HS-5 (cell line): ENCODE measurements at places on chromosomes 2 and 18.

GRCh38 chr2:9800639-9800974 lies 42.7 kb upstream of the TAF1B start:
- no peak for DNase-seq

- no peak for DNase-seq
These were observed 63.3 kb downstream of the RAB31 start for GRCh38 chr18:9771261-9771976.

DNA sequence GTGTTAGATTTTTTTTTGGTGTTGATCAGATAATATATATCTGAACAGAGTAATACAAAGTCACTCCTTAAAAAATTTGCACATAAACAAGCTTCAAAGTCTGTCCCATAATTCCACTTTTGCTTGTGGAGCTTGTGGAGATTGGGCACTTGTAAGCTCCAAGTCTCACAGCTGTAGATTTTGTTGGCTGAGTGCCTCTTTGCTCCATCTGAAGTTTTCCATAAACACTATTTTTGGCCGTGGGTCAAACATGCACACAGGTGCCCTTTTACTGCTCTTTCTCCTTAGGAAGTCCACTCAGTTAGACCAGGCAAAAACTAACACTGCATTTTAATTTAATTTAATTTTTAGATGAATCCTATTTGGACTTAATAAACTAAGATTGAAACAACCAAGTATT lies 3.6 kb upstream of the KCNJ13 start:
- no peak for DNase-seq

DNA sequence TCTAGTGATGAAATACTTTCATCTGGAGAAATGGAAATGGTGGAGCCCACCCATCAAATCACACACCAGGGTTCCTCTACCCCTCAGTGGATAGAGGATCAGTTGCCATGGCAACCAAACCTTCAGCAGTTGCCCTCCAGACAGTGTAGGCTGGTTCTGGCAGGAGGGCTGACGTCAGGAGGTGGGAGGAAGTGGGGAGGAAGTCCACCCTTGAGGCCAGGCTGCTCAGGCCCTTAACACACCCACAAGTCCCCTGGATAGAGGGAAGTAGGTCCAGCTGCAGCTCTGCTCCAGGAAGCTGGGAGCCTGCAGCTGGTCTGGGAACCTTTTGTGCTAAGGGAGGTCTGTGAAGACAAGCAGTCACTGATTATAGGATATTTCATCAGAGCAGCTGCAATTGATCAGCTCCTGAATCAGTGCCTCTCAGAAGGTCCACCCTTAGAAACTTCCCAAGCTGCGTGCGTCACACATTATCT lies 186.6 kb downstream of the MTX2 start:
- peak; percentile 93 for DNase-seq

DNA sequence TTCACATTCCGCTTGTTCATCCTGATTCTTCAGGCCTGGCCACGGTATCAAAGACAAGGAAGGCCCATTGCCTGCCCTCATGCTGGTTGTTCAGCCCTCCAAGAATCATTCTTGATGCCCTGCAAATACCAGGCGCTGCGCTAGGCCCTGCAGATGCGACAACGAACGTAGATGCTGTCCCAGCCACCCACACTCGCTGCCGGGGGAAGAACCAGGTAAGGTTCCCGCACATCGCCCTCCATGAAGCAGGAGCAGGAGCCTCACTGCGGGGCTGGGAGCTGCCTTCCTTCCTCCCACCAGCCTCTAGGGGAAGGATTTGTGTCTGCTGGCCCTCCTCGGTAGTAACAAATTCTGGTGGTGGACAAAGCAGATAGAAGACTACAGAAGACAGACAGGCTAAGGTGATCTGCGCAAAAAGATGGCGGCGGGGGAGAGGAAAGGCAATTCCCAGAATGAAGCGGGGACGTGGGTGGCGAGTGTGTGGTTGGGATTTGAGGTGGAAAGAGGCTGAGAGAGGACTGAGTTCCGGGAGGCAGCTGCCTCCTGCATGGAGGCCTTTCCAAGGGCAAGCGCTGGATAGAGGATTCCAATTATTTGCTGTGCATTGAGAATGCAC lies 19.8 kb upstream of the GPR55 start:
- no peak for DNase-seq

- no peak for DNase-seq
These were observed 63.2 kb upstream of the ATP8B1 start for GRCh38 chr18:57866355-57866754.

DNA sequence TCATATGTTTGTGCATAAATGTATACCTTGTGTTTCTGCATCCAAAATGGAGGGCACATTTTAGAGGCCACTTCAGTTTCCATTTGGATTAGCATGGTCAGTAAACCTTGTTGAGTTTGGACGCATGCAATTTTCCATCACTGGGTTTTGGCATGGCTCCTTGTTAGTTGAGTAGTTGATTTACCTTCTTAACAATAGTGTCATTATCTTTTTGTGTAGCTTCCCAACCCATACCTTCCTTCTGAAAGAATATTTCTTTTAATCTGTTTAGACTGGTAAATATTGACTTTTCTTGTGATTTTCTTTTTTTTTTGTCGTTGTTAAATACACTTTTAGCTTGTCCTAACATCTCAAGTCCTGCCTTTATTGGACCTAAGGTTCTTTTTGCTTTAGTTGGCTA lies 15.5 kb downstream of the RPIA start:
- DNase-seq, result no peak

GRCh38 chr2:48332286-48332685 lies 197.7 kb upstream of the STON1 start:
- DNase-seq, result no peak

- no peak for DNase-seq
These were observed 703.0 kb downstream of the RNF144A start for GRCh38 chr2:7620255-7620654.

GRCh38 chr2:128635361-128635900 lies 316.8 kb upstream of the HS6ST1 start:
- no peak for DNase-seq

DNA sequence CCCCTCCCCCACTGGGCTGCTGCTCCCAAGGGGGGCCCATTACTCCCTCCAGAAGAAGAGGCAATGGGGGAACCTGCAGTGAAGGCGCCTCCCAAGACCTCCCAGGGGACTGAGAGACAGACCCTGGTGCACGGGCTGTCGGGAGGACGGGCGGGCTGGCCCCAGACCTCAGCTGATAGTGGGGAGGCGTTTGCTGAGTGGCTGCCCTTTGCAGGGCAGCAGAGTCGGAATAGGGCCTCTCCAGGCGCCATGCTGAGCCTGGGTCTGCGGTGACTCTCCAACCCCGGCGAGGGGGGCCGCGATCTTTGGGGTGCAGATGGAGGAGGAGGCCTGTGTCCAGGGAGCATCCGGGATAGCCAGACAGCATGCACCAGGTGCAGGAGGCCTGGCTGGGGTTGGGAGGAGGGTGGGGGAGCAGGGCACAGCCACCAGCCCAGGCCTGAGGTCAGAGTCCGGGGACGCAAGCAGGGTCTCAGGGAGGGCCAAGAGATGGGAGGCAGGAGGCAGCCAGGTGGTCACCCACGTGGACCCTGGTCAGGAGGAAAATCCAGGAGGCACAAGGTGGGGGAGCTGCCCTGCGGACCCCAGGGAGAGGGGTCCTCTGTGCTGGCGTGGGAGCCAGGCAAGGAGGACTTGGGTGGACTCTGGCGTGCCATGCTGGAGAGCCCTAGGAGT lies 11.0 kb downstream of the CROCC2 start:
- no peak for DNase-seq

DNA sequence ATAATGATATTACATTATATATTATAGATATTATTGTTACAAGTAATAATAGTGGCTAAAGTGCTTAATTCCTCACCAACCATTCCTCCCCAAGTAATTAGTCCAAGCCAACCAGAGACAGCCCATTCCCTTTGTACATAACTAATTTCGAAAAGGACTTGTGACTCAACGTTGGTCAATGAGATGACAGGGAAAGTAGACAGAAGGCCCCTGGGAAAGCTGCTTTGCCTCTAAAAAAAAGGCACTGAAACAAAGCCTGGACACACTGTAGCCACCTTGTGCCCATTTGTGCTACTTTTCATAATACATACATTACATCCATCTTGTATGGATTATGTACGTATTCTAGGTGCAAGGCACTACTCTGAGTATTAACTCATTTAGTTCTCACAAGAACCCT lies 28.8 kb downstream of the COLEC12 start:
- DNase-seq, result no peak

GRCh38 chr2:121253021-121253673 lies 31.9 kb downstream of the TFCP2L1 start:
- no peak for DNase-seq

- DNase-seq, result no peak
These were observed 43.2 kb upstream of the KDM3A start for GRCh38 chr2:86397986-86398385.

DNA sequence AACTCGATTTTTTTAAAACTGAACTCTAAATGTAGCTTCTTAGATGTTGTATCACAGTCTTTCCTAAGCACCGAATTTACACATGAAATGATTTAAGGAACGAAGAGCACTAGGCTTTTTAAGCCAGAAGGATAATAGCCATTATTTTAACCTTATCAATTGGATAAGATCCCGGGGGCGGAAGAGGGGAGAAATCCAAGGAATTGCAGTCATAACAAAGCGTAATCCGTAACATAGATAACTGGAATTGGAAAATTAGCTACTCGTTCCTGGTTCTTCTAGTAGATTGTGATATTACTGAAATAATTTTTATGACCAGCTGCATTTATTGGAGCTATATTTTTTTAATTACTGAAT lies 988 bp upstream of the KANSL1L start:
- no peak for DNase-seq

DNA sequence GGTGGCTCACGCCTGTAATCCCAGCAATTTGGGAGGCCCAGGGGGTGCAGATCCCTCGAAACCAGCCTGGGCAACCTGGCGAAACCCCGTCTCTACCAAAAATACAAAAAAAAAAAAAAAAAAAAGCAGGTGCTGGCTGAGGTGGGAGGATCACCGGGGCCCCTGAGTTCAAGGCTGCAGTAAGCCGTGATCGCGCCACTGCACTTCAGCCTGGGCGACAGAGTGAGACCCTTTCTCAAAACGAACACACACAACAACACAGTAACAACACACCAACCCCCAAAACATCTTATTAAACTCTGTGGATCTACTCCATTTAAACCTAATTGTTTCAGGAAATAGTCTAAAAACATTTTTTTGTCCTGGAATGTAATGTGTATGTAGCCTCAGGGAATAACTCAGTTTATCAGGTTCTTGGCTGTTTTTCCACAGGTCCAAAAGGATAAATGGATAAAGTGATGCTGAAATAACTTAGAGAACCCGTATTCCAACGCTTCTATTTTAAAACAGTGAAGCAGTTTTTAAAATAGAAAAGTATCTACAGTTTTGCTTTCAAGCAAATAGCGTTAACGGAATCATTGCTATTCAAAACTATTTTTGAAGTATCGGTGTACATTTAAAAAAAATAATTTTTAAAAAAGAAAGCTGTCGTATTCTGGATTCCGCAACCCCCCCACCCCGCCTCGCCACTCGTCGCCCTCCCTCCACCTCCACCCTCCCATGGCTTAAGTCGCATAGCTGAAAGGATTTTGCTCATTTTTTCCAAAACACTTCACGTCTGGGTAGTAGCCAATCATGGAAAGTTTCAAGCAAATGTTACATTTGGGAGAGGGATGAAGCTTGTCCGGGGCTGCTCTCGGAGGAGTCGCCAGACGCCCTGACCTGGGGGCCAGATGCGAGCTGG lies 895 bp upstream of the GLS start:
- DNase-seq, result no peak

GRCh38 chr2:239324456-239324855 lies 76.4 kb downstream of the HDAC4 start:
- no peak for DNase-seq

DNA sequence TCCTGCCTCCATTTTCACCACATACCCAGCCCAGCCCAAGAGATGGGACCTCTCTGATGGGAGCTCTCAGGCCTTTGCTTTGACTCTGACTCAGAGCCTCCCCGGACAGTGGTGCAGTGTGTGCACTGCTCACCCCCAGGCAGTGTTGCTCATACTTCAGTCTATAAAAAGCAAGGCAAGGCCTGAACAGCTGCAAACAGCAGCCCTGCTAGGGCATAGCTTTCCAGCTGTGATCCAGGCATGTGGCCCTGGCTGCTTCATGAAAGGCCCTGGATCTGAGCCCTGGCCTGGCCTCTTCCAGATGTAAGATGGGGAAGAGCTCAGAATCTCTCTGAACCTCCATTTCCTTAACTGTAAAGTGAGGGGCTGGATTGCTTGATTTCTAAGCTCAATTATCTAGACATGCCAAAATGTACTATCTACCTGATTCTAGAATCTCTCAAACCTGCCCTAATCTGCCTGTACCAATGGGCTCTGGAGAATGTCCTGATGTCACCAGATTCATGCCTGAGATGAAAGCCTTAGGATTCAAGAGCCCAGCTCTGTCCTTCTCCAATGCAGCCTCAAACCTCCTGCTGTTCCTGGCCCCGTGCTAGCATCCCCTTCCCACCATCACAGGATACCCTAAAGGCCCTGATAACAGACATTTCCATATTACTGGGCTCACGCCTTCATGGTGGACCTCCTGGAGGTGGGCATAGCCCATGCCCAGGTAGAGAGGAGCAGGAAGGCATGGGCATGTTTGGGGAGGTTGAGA lies 206.9 kb downstream of the ARL4C start:
- no peak for DNase-seq

DNA sequence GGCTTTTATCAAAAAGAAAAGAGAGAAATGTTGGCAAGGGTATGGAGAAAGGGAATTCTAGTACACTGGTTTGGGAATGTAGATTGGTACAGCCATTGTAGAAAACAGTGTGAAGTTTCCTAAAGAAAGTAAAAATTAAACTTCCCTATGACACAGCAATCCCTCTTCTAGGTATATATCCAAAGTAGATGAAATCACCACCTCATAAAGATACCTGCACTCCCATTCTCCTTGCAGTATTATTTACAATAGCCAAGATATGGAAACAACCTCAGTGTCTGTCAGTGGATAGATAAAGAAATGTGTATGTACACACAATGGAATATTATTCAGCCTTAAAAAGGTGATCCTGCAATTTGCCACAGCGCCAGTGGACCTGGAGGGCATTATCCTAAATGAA lies 147.2 kb upstream of the NOSTRIN start:
- DNase-seq, result no peak

- no peak for DNase-seq
These were observed 139.0 kb upstream of the HNRNPA3 start for GRCh38 chr2:177073611-177074010.

- DNase-seq, result no peak
These were observed 51.4 kb upstream of the SCN1A start for GRCh38 chr2:166179201-166179600.

GRCh38 chr2:11058129-11058528 lies 97.1 kb upstream of the SLC66A3 start:
- no peak for DNase-seq

GRCh38 chr2:88400037-88400767 lies 52.3 kb downstream of the FOXI3 start:
- no peak for DNase-seq

DNA sequence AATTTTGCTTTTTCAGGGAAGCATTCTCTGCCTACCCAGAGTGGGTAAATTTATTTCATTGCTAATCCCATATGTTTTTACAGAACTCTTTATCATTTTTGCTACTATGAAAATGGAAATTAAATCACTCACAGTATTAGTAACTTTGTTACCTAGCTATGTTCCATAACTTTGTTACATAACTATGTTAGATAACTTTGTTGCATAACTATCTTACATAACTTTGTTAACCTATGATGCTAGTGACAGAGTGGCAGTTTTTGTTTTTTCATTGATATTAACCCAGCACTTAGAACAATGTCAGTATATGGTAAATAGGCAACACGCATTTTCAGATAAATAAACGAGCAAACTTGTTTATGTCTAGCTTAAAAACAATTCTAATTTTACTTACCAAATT lies 286.6 kb downstream of the LRP1B start:
- no peak for DNase-seq

- DNase-seq, result no peak
These were observed 128.0 kb downstream of the NFATC1 start for GRCh38 chr18:79523736-79524180.
